Right lobe of liver (tissue), 6 donors: ENCODE measurements at places on chromosomes 2 and 18. TPM values are rescaled to one million over a fixed set of nuclear protein-coding genes. Genes with fewer than 3 reads are reported as not detected.

DNA sequence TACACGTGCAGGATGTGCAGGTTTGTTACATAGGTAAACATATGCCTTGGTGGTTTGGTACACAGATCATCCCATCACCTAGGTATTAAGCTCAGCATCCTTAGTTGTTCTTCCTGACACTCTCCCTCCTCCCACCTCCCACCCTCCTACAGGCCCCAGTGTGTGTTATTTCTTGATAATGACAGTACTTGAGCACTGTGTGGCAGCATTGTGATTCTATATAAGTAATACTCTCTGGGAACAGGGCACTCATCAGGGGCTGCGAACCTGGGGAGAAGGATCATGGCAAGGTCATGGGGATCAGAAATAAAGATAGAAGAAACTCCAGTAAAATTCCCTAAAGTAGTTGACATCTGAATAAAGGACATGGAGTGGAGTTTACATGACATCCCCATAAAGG lies 1256.2 kb upstream of the CRIM1 start:
- no peak overlapping the region for H3K27ac ChIP-seq
- H3K4me1 ChIP-seq = no peaks in the 10 kb centered on the region
- H3K36me3 ChIP-seq = no peaks in the 10 kb centered on the region
- H3K4me3 ChIP-seq = no peak overlapping the region

Gene OSR1
- total RNA-seq = 0.51 TPM

DNA sequence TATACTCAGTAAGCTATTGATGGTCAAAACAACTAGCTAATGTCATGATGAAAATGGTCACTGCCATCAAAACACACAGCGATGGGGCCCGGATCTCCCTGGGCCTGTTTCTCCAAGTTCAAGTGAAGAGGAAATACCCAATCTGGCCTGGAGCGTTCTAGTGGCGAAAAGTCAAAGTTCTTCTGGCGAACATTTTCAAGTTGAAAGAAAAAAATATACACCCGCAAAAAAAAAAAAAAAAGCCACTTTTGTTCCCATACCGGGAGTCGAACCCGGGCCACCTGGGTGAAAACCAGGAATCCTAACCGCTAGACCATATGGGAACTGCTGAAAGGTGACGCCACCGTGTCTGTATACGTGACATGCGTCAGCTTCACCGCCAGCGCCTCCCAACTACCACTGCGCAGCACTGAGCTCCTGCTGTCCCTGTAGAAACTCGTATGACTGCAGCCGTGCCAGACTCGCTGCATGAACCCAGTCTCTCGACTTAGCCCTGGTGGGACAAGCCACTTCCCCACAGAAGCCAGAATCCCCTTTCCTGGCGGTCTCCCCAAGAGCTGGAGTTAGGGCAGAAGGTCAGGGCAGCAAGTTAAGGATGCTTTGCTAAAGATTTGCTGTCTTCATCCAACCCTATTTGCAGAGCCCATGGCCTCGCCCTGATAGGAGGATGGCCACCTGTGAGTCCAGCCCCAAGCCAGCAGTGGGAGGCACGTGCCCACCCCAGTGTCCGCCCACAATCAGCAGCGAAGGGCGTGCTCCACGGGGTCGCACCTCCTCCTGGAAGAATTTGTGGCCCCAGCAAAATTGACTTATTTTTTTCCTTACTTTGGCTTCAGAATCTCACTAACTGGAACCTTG lies 5.6 kb upstream of the IMP4 start:
- DNase-seq = peak; percentile 63
- no peaks in the 10 kb centered on the region for H3K36me3 ChIP-seq
- no peaks in the 10 kb centered on the region for H3K4me1 ChIP-seq
- no peaks in the 10 kb centered on the region for H3K27me3 ChIP-seq

- no peak overlapping the region for H3K27ac ChIP-seq
- H3K36me3 ChIP-seq = no peaks in the 10 kb centered on the region
- H3K4me1 ChIP-seq = no peaks in the 10 kb centered on the region
Measured at GRCh38 chr2:225083276-225083675, 41.0 kb upstream of the DOCK10 start.

- no peaks in the 10 kb centered on the region for H3K4me1 ChIP-seq
- no peaks in the 10 kb centered on the region for H3K36me3 ChIP-seq
- H3K27me3 ChIP-seq = no peaks in the 10 kb centered on the region
- DNase-seq = no peak
- H3K27ac ChIP-seq = no peak overlapping the region
- H3K4me3 ChIP-seq = no peak overlapping the region
Measured at GRCh38 chr2:215460682-215461382, 25.0 kb upstream of the FN1 start.

Gene IL18RAP
- 0.22 TPM for total RNA-seq

- no peak overlapping the region for H3K27ac ChIP-seq
- no peak for DNase-seq
- no peaks in the 10 kb centered on the region for H3K27me3 ChIP-seq
Measured at GRCh38 chr2:99085421-99085820, 56.1 kb upstream of the C2orf15 start.

DNA sequence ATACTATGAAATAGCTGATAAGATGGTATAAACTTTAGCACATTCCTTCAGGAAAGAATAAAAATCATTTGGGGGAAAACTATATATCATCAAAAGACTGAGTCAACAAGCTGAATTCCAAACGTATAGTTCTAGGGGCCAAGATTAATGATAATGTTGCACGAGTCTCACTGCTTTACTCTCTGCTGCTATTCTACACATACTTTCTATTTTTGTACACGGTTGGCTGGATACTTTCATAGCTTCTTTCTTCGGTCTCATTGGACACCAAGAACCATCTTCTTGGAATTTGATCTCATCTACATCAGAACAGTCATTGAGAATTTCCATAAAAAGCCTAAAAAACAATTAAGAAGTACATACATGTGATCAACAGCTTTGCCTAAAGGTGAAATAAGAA lies 72.7 kb upstream of the ST8SIA5 start:
- no peak for DNase-seq
- no peaks in the 10 kb centered on the region for H3K27me3 ChIP-seq
- no peak overlapping the region for H3K27ac ChIP-seq

Gene ATP5F1A
- 405 TPM for total RNA-seq

- no peaks in the 10 kb centered on the region for H3K4me1 ChIP-seq
- H3K27me3 ChIP-seq = no peaks in the 10 kb centered on the region
- H3K27ac ChIP-seq = no peak overlapping the region
- H3K36me3 ChIP-seq = peaks cover 89% of the 10 kb centered on the region
- no peak overlapping the region for H3K4me3 ChIP-seq
Measured at GRCh38 chr2:101873543-101873942, 118.2 kb upstream of the IL1R2 start.

GRCh38 chr2:143482316-143482715 lies 353.1 kb downstream of the ARHGAP15 start:
- H3K4me1 ChIP-seq = no peaks in the 10 kb centered on the region
- H3K4me3 ChIP-seq = no peak overlapping the region
- DNase-seq = no peak

GRCh38 chr2:114642988-114643553 lies 200.6 kb downstream of the DPP10 start:
- H3K27ac ChIP-seq = no peak overlapping the region
- no peak for DNase-seq
- no peak overlapping the region for H3K4me3 ChIP-seq
- H3K36me3 ChIP-seq = no peaks in the 10 kb centered on the region

GRCh38 chr2:23207871-23208270 lies 177.1 kb upstream of the KLHL29 start:
- H3K36me3 ChIP-seq = no peaks in the 10 kb centered on the region
- peaks cover 42% of the 10 kb centered on the region for H3K4me1 ChIP-seq
- H3K4me3 ChIP-seq = no peak overlapping the region
- peak overlapping the region; percentile 93 for H3K27ac ChIP-seq
- no peak for DNase-seq

Gene CLEC4F
- not detected for total RNA-seq

- H3K4me1 ChIP-seq = no peaks in the 10 kb centered on the region
- H3K36me3 ChIP-seq = no peaks in the 10 kb centered on the region
- no peaks in the 10 kb centered on the region for H3K27me3 ChIP-seq
- no peak overlapping the region for H3K27ac ChIP-seq
- DNase-seq = no peak
Measured at GRCh38 chr2:99609851-99610381, 120.1 kb upstream of the REV1 start.

DNA sequence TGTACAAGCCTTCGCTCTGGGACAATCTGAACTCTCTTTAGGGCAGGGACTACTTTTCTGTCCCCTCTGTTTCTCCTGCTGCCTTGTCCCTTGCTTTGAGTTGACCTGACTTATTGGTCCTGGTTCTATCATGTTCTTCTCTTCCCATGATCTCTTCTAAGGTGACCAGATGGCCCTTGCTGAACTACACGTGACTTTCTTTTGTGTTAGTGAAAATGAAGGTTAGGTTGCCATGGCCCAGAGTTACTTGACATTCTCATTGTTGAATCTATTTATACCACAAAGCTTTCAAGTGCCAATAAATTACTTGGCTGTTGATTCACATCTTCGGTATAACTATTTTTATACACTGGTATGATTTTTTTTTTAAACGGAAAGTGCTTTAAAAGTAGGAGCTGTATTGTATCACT lies 24.4 kb downstream of the MRPL33 start:
- no peaks in the 10 kb centered on the region for H3K36me3 ChIP-seq
- no peak for DNase-seq
- no peaks in the 10 kb centered on the region for H3K27me3 ChIP-seq
- H3K27ac ChIP-seq = no peak overlapping the region
- H3K4me1 ChIP-seq = no peaks in the 10 kb centered on the region
- H3K4me3 ChIP-seq = no peak overlapping the region

Gene NETO1
- total RNA-seq = not detected

- no peak for DNase-seq
- H3K36me3 ChIP-seq = no peaks in the 10 kb centered on the region
- no peaks in the 10 kb centered on the region for H3K4me1 ChIP-seq
- H3K27ac ChIP-seq = no peak overlapping the region
Measured at GRCh38 chr2:111173856-111174255, 53.1 kb downstream of the BCL2L11 start.

Gene RHOB
- 185 TPM for total RNA-seq

DNA sequence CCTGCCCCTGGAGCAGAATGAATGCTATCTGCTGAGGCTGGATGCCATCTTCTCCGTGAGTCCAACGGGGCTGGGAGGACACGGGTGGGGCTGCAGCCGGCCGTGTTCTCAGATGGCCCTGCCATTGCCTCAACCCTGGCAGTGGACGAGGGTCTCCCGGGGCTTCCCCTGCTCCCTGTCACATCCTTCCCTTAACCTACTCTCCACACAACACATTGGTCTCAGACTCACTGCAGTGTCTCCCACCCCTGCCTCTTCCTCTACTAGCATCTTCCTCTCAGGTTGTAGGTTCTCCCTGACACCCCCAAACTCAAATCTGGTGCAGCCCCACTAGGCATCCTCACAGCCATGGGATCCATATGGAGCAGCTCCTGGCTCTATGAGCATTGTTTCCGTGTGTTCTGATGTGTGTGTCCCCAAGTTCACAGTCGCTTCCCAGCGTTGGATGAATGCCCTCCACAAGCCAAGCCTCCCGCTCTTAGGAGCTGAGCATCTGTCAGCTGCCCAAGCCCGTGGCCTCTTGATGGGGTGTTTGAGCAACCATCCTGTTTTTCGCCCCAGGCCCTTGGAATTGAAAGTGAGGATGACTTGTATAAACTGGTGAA lies 27.8 kb downstream of the OTOF start:
- peak; percentile 27 for DNase-seq
- H3K27ac ChIP-seq = no peak overlapping the region
- H3K36me3 ChIP-seq = no peaks in the 10 kb centered on the region
- H3K4me1 ChIP-seq = no peaks in the 10 kb centered on the region

Gene ANKRD30BL
- not detected for total RNA-seq

- H3K27ac ChIP-seq = peak overlapping the region; percentile 13
- DNase-seq = peak; percentile 36
- no peak overlapping the region for H3K4me3 ChIP-seq
- H3K36me3 ChIP-seq = no peaks in the 10 kb centered on the region
Measured at GRCh38 chr2:43139501-43139900, 86.9 kb downstream of the ZFP36L2 start.

DNA sequence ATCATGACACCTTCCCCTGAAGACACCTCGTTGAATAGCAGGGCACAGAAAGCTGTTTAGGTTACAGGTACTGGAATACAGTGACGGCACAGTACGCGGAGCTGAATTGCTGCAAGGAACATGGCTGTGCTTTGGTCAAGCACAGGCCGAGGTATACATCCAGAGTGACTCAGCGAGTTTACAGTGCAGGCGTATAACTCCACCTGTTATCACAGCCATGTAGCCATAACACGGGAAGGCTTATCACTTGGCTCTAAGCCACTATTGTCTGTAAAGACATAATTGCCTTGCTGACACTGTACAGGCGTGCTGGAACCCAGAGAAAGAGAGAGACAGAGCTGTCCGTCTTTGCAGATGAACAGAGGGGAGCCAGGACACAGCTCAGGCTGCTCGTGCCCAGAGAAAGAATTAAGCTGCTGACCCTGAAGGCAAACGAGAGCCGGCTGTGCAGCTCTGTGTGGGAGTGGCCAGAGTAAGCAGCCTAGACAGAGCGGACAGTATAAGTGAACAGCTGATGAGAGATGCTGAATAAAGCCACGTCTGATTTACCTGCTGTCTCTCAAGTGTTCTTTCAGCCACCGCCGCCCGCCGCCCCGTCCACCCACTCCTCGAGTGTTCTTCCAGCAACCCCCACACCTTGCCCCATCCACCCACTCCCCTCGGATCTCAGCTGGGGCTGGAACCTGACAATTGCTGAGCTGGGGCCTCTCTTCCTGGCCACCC lies 87.3 kb upstream of the PPP1CB start:
- no peak overlapping the region for H3K27ac ChIP-seq
- no peak for DNase-seq
- no peaks in the 10 kb centered on the region for H3K4me1 ChIP-seq
- no peak overlapping the region for H3K4me3 ChIP-seq
- no peaks in the 10 kb centered on the region for H3K27me3 ChIP-seq

DNA sequence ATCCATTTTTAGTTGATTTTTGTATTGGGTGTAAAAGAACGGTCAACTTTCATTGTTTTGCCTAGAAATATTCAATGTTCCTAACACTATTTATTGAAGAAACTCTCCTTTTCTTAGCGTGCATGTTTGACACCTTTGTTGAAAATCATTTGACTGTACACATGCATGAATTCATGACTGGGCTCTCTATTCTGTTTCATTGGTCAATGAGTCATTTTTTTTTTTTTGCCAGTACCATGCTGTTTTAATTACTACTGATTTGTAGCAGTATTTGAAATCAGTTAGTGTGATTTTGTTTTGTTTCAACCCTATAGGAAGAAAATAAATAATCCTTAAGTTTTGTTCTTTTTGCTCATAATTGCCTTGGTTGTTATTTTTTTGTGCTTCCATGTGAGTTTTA lies 828.7 kb downstream of the SUCLG1 start:
- H3K36me3 ChIP-seq = no peaks in the 10 kb centered on the region
- H3K27ac ChIP-seq = no peak overlapping the region
- no peaks in the 10 kb centered on the region for H3K4me1 ChIP-seq
- no peak for DNase-seq
- no peaks in the 10 kb centered on the region for H3K27me3 ChIP-seq
- no peak overlapping the region for H3K4me3 ChIP-seq
